ENCODE measurements at places on chromosomes 6 and 20.

DNA sequence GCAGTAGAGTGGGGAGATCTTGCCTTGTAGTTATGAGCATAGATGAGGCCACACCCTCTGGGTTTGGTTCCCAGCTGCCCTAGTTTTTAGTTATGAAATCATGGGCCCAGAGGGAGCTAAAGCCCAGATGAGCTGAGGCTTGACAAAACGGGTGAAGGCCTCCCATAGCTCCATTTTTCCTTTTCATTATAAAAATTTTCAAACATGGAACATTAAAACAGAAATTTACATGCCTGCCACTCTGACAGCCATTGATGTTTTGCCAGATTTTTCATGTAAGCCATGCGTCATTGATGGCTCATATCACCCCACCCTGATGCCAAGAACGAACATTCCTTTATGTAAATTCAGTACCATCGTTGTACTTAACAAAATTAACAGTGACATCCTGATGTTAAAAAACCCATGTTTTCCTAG lies 67.9 kb downstream of the IGF2R start:
- DNase-seq: no peak

DNA sequence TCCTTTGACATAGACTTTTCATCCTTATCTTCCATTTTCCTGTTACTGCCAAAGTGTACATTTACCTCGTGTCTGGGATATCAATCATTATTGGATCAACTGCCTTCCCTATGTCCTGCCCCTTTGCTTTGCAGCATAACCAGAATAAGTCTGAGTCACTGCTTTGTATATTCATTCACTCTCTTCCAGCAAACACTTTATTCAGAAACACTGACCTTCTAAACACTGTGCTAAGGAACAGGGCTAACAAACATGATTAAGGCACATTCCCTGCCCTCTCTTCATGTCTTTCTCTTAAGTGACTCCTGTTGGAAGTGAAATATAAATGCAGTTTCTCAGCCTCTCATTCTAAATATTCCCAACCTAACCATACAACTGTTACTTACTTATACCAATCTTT lies 66.9 kb downstream of the COL19A1 start:
- no peak for DNase-seq

- DNase-seq: no peak
Measured at GRCh38 chr20:63167918-63168520, 47.9 kb downstream of the YTHDF1 start.

- no peak for DNase-seq
Measured at GRCh38 chr6:125987026-125987617, 782 bp downstream of the TRMT11 start.

- no peak for DNase-seq
Measured at GRCh38 chr6:139757784-139758183, 383.3 kb upstream of the CITED2 start.

DNA sequence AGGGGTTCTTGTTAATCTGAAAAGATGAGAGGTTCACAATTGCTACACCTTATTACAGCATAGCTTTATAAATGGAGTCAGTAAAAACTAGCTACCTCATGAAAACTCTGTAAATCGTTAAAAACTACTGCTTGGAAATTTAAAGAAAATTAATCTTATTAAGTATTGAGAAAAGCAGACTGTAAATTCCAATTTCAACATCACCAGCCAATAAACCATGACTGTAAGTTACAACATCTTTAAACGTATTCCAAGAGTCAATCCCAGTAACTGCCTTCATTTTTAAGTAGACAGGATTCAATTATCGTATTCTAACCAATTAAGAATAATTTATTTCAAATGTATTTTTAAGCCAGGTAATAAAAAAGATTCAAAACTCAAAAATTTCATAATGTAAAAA lies 70.3 kb downstream of the ATG5 start:
- no peak for DNase-seq
